ENCODE measurements at places on chromosomes 3 and 15.
A peak's percentile ranks its signal among the peaks of the same experiment; 100 is the strongest.

GRCh38 chr15:72230197-72231065 is 559 bp downstream of the PKM start:
- peak; percentile 98 for DNase-seq

- DNase-seq, result no peak
Measured at GRCh38 chr3:139455855-139456254, 20.5 kb downstream of the RBP2 start.

DNA sequence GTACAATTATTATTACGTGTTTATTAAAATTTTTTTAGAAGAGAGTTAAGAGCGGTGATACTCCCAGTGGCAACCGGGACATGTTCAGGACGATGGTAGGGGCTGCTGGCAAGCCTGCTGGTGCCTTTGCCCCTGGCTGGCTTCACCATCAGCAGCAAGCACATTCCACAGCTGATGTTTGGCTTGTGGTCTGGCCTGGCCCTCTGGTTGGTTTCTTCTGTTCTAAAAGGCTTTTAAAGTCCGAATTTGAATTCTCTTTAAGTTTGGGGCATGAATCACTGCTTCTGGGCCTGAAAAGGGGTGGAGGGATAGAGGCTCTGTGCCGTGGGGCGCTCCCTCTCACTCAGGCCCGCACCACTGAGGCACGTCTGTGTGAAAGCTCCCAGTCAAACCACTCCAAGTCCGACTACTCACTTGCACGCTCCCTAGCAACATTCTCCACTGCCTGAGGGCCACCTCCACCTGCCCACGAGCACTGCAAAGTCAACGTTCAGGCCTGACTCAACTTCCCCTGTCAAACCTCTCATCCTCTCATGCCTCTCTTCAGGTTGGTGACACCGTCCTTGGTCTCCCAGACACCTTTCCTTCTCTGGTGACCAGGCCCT is 10.1 kb downstream of the ITGA11 start:
- peak; percentile 70 for DNase-seq

- DNase-seq, result no peak
Measured at GRCh38 chr3:53211706-53212702, 43.8 kb downstream of the TKT start.

DNA sequence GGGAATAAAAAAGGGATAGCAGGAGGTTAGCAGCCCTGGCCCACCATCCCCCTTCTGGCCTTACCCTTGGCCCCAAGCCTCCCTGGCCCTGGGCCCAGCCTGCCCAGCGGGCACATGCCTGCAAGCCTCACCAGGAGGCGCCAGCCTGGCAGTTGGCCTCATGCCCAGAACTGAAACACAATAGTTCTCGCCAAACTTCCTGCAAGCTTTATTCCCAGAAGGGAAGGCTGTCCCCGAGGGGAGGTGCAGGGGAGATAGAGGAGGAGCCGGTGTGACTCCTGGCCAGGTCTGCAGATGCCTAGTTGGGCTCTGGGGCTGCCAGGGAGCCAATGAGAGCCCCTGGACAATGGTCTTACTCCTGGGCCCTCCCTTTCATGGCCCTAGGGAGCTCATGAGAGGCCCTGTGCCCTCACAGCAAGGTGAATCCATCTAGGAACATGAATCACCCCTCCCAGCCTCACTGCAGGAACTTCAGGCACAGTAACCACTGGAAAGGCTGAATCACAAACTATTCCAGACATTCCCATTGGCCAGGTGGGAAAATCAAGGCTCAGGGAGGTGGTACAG is 4.0 kb downstream of the CCDC33 start:
- peak; percentile 99 for DNase-seq

DNA sequence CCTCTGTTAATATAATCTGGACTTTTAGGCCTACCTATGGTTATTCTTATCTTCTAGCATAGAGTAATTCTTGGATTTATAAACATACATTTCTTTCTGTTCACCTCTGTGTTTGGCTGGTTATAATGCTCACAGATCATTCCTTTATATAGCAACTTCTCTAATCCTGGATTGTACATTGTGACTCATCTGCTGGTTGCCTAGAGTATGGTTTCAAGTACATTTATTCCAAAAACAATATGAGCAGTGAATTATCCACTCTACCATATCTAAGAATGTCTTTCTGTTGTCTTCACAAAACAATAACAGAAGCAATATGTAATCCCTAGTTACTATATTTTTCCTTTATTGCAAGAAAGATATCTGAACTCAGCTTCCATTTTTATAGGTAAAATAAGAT is 35.3 kb downstream of the FSIP1 start:
- DNase-seq, result no peak

DNA sequence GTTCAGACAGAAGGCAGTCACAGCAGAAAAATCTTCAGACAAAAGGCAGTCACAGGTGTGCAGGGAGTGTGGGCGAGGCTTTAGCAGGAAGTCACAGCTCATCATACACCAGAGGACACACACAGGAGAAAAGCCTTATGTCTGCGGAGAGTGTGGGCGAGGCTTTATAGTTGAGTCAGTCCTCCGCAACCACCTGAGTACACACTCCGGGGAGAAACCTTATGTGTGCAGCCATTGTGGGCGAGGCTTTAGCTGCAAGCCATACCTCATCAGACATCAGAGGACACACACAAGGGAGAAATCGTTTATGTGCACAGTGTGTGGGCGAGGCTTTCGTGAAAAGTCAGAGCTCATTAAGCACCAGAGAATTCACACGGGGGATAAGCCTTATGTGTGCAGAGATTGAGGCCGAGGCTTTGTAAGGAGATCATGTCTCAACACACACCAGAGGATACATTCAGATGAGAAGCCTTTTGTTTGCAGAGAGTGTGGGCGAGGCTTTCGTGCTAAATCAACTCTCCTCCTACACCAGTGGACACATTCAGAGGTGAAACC is 27.6 kb downstream of the ZNF589 start:
- no peak for DNase-seq

DNA sequence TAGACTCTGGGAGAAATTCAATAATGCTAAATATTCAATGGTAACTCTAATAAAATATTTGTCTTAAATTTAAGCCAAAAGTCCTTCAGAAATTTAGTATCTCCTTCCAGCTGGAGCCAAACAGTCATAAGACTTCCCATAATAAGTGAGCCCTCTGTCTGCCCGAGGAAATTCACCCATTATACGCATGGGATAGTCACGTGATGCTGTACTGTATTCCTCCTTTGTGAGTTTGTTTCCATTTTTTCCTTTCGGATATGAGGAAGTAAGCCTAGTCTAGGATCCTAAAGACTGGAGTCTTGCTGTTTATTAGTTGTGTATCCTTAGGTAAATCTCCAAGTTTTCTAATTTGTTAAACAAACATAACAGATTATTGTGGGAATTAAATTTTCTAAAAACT is 110.4 kb upstream of the PLAAT1 start:
- DNase-seq, result no peak

GRCh38 chr3:177816667-177817208 is 619.5 kb upstream of the TBL1XR1 start:
- DNase-seq, result no peak

DNA sequence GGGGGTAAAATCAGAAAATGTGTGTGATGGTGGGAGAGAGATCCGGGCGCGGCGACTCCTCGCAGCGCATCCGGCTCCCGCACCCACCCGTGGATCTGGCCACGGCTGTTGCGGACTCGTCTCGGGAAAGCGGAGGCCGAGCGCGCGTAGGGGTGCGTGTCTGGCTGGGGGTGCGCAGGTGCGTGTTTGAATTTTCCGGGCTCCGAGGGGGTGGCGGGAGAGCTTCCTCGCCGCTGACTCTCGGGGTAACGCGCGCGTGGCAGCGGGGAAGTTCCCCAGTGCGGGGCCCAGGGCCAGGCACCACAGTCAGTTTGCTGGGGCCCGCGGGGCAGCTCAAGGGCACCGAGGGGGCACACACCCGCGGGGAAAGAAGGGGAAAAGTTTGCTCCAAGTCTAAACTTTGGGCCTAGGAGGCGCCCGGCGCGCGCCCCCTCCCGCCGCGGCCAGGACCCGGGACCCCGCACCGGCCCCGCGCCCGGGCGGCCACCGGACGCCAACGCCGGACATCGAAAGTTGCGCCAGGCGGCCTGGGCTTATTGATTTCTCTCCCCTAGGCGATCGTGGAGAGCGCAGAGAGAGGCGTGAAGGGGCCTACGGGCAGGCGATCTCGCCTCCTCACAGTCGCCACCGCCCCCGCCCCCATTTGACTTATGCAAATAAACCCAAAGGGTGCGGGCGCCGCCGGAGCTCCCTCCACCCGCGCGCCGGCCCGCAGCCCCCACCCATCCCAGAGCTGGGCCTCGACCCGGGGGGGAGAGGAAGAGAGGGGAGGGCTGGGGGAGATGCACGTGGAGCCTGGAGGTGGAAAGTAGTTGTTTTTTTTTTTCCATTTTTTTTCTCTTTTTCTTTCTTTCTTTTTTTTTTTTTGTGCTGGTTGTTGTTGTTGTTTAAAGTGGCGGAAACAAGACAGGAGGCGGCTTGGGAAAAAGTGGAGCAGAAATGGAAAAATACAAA is 639 bp downstream of the FOXP1 start:
- DNase-seq, result peak; percentile 82

GRCh38 chr15:83626171-83626802 is 27.6 kb upstream of the ADAMTSL3 start:
- DNase-seq, result peak; percentile 7

DNA sequence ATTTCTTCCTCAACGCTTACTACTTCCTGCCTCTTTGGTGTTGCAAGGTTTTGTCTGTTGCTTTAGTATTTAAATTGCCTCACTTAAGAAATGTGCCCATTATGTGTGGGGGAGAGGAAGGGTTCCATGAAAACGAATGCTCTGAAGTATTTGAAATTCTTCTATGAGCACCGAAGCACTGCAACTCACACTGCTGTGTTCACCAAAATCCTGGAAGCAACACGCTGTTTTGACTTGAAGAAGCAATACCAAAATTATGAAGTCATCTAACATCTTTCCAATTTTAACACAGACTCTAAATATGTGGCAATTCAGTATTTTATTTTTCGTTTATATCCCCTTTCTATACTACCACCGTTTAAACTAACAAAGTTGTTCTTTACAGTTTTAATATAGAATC is 101.5 kb downstream of the RBMS3 start:
- DNase-seq, result no peak

DNA sequence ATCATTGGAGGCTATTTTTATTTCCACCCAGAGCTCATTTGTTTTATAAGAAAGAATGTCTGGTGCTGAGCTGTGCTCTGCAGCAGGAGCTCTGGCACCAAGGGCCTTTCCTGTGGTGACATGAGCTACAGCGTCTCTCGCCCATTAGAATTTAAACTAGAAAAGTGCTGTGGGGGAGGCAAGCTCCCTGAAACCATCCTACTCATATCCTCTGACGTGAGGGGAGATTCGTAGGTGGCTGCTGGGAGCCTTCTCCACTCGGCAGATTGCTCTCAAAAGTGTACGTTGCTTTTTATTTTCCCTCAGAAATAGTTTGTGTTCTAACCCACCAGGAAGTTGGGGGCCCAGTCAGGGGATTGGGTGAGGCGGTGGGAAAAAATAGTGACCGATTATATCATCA is 76.3 kb upstream of the ARHGEF3 start:
- DNase-seq, result no peak

GRCh38 chr3:97235179-97235578 is 420.8 kb downstream of the EPHA6 start:
- no peak for DNase-seq

DNA sequence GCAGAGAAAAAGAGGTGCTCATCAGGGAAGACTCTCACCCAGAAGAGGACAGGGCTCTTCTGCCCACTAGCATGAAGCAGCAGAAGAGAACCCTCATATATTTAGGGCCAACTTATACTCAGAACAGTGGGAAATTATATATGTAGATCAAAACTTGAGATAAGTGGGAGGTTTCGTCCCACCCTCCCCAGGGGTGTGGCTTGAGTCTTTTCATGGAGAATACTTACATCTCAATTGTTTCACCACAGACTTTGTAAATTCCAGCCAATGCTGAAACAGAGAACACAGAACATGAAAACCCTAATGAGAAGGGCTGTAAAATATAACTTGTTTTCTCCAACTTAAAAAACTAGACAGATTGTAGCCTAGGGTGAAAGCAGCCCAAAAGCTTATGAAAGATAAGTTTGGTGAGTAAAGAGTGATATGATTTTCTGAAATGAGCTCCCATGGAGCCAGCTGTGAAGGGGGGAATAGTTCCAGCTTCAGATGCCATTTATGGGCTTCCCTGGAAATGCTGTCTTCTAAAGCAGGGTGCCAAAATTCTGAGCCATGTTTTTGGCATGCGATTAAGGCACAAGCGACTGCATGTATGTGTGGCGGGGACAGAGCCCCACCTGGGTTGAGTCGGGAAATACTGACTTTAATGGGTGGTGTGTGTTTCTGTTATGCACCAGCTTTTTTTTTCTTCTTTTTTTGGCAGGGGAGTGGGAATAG is 92.9 kb downstream of the WDR76 start:
- no peak for DNase-seq

DNA sequence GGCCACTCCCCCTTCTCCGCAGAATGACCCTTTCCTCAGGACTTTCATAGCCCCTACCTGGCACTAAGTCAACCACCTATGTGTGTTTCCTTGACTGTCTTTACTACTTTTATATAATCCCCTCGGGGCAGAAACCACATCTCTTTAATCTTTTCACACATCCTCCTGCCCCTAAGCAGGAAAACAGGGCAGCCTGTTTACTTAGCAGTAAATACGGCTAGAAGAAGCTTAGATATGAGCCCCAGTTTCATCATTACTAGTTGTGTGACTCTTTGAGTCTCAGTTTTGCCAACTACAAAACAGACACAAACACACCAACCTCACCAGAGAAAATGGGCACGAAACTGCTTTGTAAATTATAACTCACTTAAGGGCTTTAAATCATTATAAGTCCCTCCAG is 98.3 kb downstream of the CYP19A1 start:
- DNase-seq, result no peak

GRCh38 chr3:123140550-123140949 is 61.2 kb upstream of the SEC22A start:
- DNase-seq, result no peak

GRCh38 chr3:158743664-158744566 is 11.7 kb upstream of the RARRES1 start:
- no peak for DNase-seq
